ENCODE measurements at places on chromosomes 16 and 17.
A peak's percentile ranks its signal among the peaks of the same experiment; 100 is the strongest.

DNA sequence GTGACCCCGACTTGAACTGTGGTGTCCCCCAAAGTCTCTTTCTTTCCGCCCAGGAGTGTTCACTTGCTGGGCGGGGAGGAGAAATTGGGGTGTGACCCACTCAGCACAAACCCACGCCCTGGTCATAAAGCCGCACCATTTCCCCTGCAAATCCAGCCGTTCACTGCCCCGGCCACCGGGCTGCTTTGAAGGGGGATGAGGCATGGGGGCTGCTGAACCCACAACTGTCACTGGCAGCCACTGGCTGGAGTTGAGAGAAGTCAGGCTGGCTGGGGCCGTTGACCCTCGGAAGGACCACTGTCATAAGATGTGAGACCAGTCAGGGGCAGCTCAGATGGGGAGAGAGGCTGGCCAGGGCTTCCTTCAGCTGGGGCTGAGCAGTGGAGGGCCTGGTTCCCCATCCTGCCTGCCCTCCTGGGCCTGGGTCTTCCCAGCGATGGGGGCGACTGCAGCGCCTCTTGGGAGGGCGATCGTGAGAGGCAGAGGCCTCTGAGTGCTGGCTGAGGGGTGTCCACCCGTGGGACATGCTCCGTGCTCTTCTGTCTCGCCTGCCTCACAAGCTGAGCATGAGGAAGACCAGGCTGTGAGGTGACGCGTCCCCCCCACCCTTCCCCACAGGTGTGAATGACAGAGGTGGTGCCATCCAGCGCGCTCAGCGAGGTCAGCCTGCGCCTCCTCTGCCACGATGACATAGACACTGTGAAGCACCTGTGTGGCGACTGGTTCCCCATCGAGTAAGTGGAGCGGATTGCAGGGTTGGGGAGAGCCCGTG is 19.5 kb downstream of the C16orf90 start:
- no peak for DNase-seq

- no peak for DNase-seq
Measured at GRCh38 chr16:53913920-53914319, 210.0 kb downstream of the FTO start.

DNA sequence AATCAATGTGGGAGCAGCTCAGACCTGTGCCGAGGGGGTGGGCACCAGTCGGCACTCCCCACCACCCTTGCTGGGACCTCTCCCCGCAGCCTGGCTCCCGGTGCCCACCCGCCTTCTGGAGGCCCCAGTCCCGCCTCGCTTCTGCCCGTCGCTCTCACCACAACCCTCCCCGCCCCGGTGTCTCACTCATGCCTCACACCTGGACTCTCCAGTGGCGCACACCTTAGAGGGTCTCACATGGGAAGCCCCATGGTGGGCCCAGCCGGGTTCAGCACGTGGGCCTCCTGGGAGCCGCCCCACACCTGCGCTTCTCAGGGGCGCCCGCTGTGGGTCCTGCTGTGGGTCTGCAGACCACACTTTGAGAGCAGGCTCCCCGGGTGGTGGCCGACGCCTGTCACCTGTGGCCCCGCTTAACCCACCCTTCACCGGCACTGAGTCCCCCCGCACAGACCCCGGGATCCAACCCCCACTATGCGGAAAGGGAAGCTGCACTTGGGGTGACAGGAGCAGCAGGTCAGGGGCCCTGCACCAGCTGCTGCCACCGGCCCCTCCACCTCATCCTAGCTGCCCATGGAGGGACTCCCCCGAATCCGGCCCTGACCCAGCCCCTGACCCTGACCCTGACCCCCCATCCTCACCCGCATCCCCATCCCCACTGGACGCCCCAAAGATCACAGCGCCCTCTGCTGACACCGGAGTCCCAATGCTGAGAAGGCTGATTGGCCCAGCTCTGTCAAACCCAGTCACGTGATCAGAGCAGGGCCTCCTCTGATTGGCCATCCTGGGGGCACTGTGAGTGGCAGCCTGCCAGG is 27.4 kb upstream of the SLC38A10 start:
- peak; percentile 80 for DNase-seq

DNA sequence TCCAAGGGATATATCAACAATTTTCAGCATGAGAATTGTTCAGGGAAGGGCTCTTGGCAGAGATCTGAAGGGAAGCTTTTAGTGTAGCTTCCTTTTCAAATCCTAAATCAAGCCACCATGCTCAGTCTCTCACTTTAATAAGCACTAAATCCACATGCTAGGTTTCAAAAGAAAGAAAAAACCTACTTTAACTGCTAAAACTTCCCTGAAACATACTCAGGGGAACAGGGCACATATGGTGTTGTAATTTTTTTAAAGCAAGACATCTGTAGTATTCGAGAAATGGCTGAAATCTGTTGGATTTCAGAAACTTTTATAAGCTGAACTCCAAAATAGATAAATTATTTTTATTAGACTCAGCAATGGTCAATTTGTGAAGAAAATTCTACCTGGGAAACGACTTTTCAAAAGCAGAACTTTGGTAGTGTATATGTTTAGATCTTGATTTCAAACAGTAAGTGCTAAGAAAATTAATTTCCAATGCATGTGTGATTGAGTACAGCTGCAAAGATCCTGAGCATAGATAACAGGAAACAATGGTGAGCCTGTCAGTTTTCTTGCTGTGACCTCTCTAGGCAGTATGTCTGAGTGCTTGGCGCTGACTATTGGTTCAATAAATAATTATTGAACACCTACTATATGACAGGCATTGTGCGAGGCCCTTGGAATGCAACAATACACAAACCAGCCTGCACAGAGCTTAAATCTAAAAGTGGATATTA is 804.5 kb upstream of the SOX9 start:
- no peak for DNase-seq

DNA sequence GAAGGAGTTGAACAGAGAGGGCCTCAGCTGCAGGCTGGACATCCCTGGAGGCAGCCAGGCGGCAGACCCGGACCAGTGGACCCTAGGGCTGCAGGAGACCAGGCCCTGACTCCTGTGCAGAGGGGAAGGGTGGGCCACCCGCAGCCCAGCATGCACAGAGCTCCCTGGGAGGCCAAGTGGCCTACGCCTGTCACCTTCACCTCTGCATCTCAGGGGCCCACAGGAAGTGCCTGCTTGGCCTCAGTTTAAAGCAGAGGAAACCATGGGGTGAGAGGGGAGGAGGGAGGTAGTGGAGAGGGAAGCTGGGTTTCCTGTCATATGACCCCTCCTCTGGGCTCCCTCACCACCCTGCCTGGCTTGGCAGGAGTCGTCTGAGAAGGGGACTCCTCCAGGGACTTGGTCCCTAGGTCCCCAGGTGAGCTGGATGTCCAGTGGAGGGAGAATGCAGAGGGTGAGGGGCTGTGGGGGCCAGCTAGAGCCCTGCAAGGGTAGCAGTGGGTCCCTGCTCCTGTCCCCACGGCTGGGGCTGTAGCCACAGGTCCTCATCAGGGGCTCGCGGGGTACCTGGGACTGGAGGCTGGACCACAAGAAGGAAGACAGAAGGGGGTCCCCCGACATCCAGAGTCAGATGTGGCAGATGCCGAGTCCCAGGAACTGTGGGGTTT is at the start of gene TMC8:
TSS of gene TMC8 (plus strand) at position 335 of the 665 bp plus-strand sequence. CDS start 818 bp downstream, outside the sequence.
- DNase-seq, result peak; percentile 82

- no peak for DNase-seq
Measured at GRCh38 chr17:68621065-68621464, 19.9 kb upstream of the FAM20A start.

GRCh38 chr16:66402166-66402565 is 24.9 kb upstream of the BEAN1 start:
- peak; percentile 29 for DNase-seq

DNA sequence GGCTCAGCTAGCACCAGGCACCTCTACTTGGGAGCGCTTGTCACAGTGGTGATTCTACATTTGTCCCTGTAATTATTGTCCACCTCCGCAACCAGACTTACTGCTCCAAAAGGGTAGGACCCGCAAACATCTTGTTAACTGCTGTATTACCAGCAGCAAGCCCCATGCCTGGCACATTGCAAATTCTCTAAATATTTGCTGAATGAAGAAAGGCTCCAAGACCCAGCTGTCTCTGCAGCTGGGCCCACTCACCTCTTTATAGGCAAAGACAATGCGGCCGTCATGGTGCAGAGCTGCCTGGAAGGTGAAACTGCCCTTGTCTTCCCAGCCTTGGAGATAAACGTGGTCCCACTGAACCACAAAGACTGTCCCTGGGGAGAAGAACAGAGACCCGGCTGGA is 44.3 kb downstream of the PLXDC1 start:
- no peak for DNase-seq

GRCh38 chr16:2767891-2768290 is 9.2 kb downstream of the ELOB start:
- no peak for DNase-seq

DNA sequence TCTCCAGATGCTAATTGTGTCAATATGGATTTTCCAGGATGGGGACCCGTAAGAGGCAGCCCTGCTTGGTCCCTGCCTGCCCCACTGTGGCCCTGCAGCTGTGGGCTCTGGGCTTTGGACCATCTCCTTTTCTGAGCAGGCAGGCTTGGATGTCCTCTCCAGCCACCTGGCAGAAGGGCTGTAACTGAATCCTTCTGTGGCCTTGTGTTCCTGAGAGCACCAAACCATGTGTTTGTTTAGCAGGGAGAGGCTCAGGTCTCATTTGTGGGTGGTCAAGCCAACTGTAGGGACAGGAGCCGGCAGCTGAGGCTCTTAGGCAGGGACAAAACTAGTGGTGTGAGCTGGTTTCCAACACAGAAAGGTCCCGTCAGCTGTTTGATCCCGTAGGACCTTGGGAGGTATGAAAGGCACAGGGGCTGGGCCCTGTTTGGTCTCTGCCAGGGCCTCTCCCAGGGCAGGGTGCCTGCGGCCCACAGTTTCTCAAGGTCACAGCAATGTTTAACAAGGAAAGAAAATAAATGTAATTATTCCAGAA is 18.5 kb downstream of the SEC14L5 start:
- no peak for DNase-seq

- no peak for DNase-seq
Measured at GRCh38 chr17:79506150-79506870, 104.5 kb downstream of the RBFOX3 start.

DNA sequence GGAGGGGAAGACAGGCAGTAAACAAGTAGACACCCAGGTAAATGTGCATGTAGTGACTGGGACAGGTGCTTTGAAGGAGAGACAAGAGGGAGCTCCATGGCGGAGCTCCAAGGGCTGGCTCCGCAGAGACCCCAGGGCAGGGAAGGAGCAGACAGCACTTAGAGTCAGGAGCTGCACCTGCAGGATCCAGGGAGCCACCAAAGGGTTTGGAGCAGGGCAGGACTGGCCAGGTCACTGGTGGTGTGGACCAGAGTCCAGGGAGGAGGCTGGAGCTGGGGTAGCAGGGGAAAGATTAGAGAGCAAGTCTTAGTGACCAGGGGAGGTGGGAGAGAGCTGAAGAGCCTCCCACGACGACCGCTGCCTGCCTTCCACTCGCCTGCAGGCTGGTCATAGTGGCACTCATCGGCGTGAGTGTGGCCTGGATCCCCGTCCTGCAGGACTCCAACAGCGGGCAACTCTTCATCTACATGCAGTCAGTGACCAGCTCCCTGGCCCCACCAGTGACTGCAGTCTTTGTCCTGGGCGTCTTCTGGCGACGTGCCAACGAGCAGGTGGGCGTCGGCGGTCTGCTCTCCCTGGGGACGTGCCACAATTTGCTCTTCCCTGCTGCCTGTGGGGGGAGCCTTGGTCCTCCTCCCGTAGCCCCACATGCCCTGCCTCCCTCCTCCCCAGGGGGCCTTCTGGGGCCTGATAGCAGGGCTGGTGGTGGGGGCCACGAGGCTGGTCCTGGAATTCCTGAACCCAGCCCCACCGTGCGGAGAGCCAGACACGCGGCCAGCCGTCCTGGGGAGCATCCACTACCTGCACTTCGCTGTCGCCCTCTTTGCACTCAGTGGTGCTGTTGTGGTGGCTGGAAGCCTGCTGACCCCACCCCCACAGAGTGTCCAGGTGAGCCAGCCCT is 14.7 kb upstream of the FAM83G start:
- no peak for DNase-seq

All from activated CD8-positive, alpha-beta memory T cell treated with anti-CD3 and anti-CD28 coated beads, Interleukin-2, amount 50 U/mL, for 48 hours (primary cell).